ENCODE measurements at places on chromosomes 6 and 20. TPM values are rescaled to one million over a fixed set of nuclear protein-coding genes. Genes with fewer than 3 reads are reported as not detected.
A peak's percentile ranks its signal among the peaks of the same experiment; 100 is the strongest.

GRCh38 chr20:56359212-56360132 is 698 bp downstream of the FAM210B start:
- peak; percentile 46 for DNase-seq

GRCh38 chr20:32201296-32201976 is 6.1 kb downstream of the PLAGL2 start:
- DNase-seq: no peak

DNA sequence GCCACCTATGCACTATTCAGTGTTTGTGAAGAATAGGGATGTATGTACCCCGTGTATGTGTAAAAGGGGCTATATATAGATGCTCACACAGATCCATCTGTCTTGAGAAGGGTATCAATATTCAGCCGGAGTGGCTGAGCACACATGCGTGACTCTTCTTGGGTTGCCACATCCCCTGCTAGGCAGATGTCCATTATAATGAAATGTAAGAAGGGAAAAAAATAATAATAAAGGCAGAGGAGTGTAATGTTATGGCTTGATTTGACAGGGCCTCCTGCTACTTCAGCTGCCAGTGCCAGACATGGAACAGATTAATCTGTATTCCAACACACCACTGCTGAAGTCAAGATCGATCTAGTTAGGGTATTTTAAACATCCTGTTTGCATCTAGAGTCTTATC is 74.2 kb upstream of the VSTM2L start:
- DNase-seq: no peak

GRCh38 chr6:4008324-4009047 is 70.5 kb downstream of the FAM217A start:
- no peak for DNase-seq

- DNase-seq: no peak
Observed at GRCh38 chr6:8084586-8084985, 17.8 kb downstream of the EEF1E1 start.

DNA sequence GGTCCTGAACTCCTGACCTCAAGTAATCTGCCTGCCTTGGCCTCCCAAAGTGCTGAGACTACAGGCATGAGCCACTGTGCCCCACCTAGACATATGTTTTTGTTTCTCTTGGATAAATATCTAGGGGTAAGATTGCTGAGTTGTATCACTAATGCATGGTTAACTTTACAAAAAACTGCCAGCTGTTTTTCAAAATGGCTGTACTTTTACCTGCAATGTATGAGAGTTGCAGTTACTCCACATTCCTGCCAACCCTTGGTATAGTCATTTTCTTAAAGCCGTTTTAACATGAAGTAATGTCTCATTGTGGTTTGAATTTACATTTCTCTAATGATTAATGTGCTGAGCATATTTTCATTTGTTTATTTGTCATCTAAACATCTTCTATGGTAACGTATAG is 289.7 kb downstream of the UTRN start:
- DNase-seq: no peak

DNA sequence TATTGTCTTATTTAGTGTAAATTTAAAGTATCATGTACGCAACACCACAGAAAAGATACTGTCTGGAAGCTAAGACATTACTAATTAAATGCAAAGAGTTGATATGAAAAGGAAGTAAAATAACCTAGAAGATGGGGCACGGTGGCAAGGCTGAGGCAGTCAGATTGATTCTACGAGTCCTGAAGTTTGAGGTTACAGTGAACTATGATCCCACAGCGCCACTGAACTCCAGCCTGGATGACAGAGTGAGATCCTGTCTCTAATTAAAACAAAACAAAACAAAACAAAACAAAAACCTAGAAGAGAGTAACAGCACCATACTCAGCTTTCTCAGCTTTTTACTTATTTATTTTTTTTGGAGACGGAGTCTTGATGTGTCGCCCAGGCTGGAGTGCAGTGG is 199.0 kb downstream of the PRKN start:
- DNase-seq: no peak

DNA sequence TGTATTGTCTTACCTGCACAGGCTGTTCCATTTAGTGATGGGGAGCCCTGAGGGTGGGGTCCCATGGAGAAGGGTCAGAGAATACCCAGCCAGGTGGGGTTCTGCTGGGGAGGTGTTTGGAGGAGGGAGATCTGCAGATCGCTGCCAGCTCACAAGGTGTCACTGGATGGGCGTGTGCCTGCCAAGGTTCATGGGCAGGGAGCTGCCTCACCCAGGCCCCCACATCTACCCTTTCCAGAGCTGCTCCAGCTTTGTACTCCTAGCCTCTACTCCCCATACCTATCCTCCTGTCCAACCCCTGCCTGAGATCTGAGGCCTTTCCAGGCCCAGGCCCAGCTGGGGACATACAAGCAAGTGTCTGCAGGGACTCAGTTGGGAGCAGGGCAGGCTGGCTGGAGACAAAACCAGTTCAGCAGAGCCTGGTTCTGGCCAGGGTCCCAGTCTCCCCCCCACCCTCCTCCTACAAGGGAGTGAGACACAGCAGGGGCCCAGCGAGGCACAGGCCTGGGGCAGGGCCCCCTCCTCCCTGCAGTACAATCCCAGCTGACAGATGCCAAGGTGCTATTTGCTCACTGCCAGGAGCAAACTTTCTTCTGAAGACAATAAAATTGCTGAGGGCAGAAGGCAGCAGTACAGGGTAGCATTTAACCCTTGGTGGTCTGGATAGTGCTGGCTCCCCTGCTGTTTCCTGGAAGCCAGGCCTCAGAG is 19.7 kb downstream of the SPDEF start:
- no peak for DNase-seq

DNA sequence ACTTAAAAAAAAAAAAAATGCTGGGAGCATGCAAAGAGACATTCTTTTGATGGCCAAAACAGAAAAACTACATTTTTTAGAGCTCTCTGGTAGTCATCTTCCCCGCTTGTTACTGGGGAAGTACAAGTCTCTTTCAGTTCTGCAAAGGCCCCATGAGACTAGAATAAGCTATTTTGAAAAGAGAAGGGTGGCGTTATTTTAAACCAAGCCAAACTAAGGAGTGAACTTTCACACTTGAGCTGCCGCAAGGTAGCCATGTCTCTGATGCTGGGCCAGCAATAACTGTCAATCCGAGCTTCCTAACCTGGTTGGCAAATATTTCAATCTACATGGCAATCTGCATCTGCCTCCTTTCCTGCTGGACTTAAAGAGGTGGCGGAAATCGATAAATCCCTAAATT is 96.7 kb downstream of the L3MBTL3 start:
- DNase-seq: no peak

GRCh38 chr20:17533396-17533795 is 2.2 kb upstream of the BFSP1 start:
- no peak for DNase-seq

The PLAGL2 gene
- total RNA-seq: 7.3 TPM

The WFDC12 gene
- not detected for total RNA-seq

The GSTA2 gene
- not detected for total RNA-seq

The LINC00237 gene
- total RNA-seq: not detected

The BMP6 gene
- total RNA-seq: 5.2 TPM

The CPXM1 gene
- total RNA-seq: 0.69 TPM

The TAF4 gene
- total RNA-seq: 11.8 TPM
